ENCODE measurements at places on chromosomes 2 and 18.

DNA sequence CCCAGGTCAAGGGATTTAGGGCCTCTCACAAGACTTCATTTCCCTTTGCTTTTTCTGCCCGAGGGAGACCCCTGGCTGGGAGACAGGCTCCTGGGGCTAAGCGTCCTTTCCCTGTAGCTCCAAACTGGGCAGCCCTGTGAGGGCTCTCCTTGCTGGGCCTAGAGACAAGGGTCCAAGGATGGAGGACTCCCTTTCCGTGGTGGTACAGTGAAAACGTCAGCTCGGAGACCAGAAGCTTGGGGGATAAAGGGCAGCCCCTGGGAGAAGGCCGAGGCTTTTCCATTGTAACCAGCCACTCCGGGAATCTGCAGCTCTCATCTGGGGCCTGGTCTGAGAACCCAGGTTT lies 2.3 kb downstream of the SIX2 start:
- DNase-seq = no peak

GRCh38 chr2:62363166-62363565 lies 142.8 kb downstream of the TMEM17 start:
- DNase-seq = no peak

DNA sequence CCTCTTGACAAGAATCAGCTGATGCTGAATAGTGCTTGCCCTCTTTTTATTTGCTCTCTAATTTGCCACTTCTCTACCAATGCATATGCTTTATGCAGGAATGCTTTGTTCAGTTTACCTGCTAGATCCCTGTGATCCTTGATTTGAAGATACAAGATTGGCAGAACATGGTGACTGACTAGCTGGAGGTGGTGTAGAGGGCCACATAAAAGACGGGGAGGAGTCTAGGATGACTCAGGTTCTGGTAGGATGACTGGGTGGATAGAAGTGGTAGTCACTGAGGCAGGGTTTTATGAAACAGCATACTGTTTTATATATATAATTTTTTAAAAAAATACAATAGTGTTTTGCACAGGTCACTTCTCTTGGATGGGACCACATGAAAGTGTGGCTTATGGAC lies 6.3 kb upstream of the ADGRF3 start:
- DNase-seq = no peak

- DNase-seq = no peak
These were observed 598.9 kb upstream of the LINC00305 start for GRCh38 chr18:64747803-64748202.

DNA sequence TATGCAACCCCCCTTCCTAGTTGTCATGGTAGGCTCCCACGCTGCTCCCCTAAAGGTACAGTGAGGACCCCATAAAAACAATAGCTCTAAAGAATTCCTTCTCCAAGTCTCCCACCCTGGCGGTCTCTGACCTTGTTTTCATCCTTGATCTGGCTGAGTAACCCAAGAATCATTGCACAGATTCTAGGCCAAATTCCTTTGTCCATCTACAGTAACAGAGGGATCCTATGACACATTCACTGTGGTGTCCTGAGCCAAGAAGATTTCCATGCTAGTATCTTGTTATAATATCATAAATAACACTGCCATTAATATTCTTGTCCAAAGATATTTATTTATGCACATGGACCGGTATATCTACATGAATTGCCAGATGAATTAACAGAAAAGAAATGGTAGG lies 240.2 kb downstream of the CYP26B1 start:
- DNase-seq = no peak

- no peak for DNase-seq
These were observed 47.4 kb upstream of the RAPH1 start for GRCh38 chr2:203582468-203582867.

DNA sequence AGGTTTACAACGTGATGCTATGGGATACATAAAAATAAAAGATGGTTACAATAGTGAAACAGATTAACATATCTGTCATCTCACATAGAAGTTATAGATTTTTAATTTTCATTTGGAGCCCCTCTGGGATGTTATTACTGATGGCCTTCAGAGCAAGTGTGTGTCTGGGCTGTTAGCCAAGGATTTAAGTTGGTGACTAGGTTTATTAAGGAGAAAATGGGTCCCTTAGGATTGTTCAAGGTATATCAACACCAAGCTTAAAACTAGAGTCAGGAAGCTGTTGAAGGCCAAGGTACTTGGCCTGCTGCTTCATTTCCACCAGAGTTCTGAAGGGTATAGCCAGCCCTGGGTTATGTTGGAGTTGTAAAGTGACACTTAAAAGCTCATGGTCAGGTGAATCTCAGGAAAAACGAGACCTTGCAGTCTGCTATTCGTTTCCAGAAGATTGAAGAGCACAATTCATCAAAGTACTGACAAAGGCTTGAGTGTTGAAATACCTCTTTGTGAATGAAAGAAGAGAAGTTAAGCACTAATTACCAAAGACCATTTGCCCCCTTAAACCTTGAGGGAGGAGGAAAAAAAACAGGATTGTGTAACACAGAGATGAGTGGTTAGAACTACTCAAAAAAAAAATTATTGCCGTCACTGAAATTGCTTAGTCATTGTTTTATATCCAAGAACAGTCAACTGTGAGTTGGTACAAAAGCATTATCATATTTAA lies 48.4 kb downstream of the MAP2 start:
- no peak for DNase-seq

- DNase-seq = no peak
These were observed 23.9 kb downstream of the PECR start for GRCh38 chr2:216057688-216058193.

Measured in anterior cingulate cortex (tissue), 58 donors.